Activated naive CD8-positive, alpha-beta T cell treated with anti-CD3 and anti-CD28 coated beads for 36 hours (primary cell): ENCODE measurements at places on chromosomes 5 and 9. TPM values are rescaled to one million over a fixed set of nuclear protein-coding genes. Genes with fewer than 3 reads are reported as not detected.

DNA sequence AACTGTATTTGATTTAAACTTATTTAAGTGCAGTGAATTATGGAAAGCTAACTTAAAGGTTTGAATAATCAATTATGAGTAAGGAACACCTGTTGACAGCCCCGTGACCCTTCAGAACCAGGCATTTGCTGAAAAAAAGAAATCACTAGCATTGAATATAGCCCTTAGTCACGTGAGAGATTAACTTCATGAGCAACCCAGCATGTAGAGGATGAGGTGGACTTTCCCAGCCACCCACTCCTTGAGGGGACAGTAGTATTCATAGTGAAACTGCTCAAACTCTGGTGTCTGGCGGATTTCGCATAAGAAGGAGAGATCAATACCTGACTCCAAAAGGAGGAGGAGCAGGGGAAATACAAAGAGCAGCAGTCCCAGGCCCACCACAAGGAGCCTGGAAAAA is 184.8 kb upstream of the RASEF start:
- DNase-seq, result no peak
- peaks cover 12% of the 10 kb centered on the region for H3K36me3 ChIP-seq
- H3K4me3 ChIP-seq, result no peak overlapping the region
- H3K4me1 ChIP-seq, result no peaks in the 10 kb centered on the region

DNA sequence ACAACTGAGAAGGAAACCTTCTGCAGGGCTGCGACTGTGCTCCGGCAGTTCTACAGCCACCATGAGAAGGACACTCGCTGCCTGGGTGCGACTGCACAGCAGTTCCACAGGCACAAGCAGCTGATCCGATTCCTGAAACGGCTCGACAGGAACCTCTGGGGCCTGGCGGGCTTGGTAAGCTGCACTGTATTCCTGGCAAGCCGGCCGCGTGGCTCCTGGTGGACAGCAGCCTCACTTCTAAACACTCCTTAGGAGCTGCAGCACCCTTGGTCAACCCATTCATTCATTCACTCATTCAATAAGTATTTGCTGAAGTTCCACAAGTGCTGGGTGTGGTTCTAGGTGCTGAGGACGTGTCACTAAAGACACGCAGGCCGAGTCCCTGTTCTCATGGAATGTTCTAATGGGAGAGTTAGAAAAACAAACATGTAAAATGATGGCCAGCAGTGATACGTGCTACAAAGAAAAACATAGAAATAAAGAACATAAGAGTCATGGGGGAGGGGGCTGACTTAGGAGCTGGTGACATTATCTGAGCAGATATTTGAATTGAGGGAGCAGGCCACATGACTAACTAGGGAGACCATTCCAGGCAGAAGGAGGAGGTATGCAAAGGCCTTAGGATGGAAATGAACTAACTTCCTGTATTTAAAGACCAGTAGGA is 6.1 kb downstream of the IL4 start:
- no peak for DNase-seq
- peaks cover 17% of the 10 kb centered on the region for H3K4me1 ChIP-seq
- no peak overlapping the region for H3K4me3 ChIP-seq
- no peaks in the 10 kb centered on the region for H3K27me3 ChIP-seq
- no peak overlapping the region for H3K27ac ChIP-seq

NKD2 gene
- total RNA-seq, result 0.66 TPM

DNA sequence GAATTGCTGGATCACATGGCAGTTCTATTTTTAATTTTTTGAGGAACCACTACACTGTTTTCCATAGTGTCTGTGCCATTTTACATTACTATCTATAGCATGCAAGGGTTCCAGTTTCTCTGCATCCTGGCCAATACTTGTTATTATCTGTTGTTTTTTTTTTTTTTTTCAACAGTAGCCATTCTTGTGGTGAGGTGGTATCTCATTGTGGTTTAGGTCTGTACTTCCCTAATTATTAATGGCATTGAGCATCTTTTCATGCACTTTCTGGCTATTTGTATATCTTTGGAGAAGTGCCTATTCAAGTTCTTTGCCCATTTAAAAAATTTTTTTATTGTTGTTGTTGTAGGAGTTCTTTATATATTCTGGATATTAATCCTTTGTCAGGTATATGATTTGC is 97.7 kb downstream of the GDNF start:
- no peak for DNase-seq

OR1Q1 gene
- not detected for total RNA-seq

CFAP157 gene
- not detected for total RNA-seq

DNA sequence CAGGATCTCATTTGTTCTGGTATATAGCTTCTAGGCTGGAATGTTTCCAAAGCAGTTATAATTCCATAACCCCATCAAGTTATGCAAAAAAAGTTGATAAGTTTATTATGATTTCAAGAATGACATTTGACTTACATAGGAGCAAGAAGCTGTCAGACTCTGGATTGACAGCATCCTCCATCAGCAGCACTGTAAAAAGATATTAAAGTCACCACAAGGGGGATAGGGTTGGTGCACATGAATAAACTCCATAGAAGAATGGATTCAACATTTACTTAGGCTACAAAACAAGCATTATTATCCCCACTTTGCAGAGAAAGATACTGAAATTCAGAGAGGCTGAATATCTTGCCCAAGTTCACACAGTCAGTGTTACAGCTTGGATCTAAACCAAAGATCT is 208.9 kb upstream of the SLC30A5 start:
- no peak overlapping the region for H3K4me3 ChIP-seq
- no peak overlapping the region for H3K27ac ChIP-seq
- H3K36me3 ChIP-seq, result no peaks in the 10 kb centered on the region

WNK2 gene
- 0.88 TPM for total RNA-seq

CDX1 gene
- not detected for total RNA-seq

DNA sequence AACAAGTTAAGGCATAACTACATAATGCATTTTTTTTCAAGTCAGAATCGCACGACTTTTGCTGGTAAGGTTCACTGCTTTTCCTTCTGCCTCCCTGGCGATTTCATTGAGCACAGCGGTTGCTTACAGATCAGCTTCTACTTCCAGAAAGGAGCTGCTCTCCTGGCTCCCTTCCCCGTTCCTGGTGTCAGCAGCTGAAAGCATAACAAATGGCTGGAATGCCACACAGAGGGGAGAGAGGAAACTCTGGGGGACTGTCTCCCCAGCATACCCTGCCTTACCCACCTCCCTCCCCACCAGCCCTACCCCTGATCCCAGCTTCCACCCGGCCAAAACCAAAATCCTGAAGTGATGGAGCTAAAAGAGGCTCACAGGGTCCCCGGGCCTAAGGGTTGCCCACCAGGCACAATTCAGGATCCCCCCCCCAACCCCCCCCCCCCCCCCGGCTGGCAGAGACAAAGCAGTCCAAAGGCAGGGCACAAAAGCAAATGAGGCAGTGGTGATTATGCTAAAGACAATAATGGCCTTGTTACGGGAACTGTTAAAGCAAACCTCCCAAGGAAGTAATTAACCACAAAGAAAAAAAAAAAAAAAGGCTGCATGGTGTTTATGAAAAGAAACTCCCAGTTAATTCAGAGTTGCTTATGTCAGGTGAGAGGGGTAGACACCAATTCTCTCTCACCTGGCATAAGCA is 126.1 kb upstream of the WWC1 start:
- H3K36me3 ChIP-seq, result no peaks in the 10 kb centered on the region
- H3K4me3 ChIP-seq, result no peak overlapping the region
- peaks cover 3% of the 10 kb centered on the region for H3K27me3 ChIP-seq
- no peak for DNase-seq
- H3K4me1 ChIP-seq, result peaks cover 11% of the 10 kb centered on the region

SLC34A1 gene
- total RNA-seq, result not detected

DNA sequence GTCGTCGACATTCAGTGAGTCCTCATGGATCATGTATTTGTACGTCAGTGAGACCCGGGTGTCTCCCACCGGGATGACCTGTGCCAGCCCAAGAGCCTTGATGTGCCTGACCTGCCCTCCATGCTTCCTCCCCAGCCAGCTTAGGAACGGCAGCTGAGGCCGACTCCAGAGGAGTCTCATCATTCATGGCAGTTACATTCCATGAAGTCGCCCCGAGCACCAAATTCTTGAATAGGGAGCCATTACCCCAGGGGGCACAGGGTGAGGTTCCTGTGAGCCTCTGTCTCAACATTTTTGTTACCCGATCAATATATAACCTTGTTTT is 67.8 kb downstream of the ZNF354C start:
- H3K4me1 ChIP-seq, result no peaks in the 10 kb centered on the region
- no peak for DNase-seq
- H3K27me3 ChIP-seq, result no peaks in the 10 kb centered on the region

DNA sequence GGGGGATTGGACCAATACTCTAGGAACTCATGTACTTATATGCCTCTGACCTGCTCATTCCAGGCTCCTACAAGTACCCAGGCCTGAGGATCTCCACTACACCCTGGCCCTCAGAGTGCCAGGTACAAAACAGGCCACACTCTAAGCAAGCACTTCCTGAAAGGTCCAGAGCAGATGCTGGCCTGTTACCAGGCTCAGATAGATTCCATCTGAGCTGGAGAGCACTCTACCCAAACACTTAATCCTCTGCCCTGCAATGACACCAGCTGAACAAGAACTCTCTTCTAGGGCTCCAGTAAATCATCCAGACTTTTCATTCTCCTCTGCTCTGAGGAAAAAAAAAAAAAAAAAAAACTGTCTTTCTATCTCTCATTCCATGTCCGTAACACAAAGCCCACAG is 2.9 kb downstream of the P4HA2 start:
- H3K4me3 ChIP-seq, result no peak overlapping the region
- no peak for DNase-seq
- H3K4me1 ChIP-seq, result peaks cover 9% of the 10 kb centered on the region
- H3K27me3 ChIP-seq, result peaks cover 34% of the 10 kb centered on the region
- peaks cover 4% of the 10 kb centered on the region for H3K36me3 ChIP-seq
- no peak overlapping the region for H3K27ac ChIP-seq

DNA sequence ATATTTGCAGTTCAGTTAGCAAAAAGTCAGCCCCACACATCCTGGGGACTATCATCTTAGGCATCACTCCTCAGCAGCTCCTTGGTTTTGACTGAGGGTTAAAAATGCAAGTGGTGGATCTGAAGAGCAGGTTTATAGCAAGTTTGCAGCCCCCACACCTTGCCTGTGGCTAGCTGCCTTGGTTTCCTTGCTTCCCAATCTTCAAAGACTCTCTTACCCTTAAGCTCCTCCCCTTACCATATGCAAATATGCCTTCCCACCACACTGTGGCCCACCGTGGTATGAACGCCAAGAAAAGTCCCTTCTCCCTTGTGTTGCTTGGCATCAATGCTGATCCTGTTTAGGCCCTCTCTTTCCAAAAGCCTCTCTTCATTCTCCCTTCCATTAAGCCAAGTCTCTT is 45.0 kb upstream of the AGXT2 start:
- no peaks in the 10 kb centered on the region for H3K27me3 ChIP-seq
- DNase-seq, result no peak
- H3K27ac ChIP-seq, result no peak overlapping the region
- no peaks in the 10 kb centered on the region for H3K4me1 ChIP-seq

NR5A1 gene
- total RNA-seq, result not detected

ALDH1A1 gene
- total RNA-seq, result not detected

TMEM252 gene
- not detected for total RNA-seq

SH2D3C gene
- 20.4 TPM for total RNA-seq

PCSK1 gene
- total RNA-seq, result not detected

LRRTM2 gene
- total RNA-seq, result not detected

DNA sequence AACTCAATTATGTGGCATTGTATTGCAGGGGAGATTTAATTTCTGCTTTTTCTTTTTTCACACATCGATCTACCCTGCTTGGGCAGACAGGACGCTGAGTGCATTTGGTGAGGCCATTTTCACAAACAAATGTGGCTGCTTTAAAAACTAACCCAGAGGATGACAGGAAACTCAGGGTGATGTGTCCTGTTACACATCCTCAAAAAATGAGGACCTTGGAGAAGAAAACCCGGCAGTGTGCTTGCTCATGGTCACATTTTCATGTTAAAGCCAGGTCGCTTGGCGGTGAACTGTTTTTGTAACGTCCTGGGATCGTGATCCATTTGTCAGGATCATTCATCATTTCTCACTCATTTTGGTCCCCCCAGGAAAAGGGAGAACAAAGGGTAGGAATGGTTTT is 478.3 kb upstream of the ADAMTS16 start:
- no peaks in the 10 kb centered on the region for H3K4me1 ChIP-seq
- no peaks in the 10 kb centered on the region for H3K36me3 ChIP-seq
- H3K4me3 ChIP-seq, result no peak overlapping the region
- H3K27ac ChIP-seq, result no peak overlapping the region
- no peaks in the 10 kb centered on the region for H3K27me3 ChIP-seq
- DNase-seq, result no peak

- no peak overlapping the region for H3K4me3 ChIP-seq
- H3K36me3 ChIP-seq, result no peaks in the 10 kb centered on the region
- peaks cover 13% of the 10 kb centered on the region for H3K4me1 ChIP-seq
- no peaks in the 10 kb centered on the region for H3K27me3 ChIP-seq
These were observed 109.5 kb downstream of the PALM2AKAP2 start for GRCh38 chr9:109889456-109889855.

DNA sequence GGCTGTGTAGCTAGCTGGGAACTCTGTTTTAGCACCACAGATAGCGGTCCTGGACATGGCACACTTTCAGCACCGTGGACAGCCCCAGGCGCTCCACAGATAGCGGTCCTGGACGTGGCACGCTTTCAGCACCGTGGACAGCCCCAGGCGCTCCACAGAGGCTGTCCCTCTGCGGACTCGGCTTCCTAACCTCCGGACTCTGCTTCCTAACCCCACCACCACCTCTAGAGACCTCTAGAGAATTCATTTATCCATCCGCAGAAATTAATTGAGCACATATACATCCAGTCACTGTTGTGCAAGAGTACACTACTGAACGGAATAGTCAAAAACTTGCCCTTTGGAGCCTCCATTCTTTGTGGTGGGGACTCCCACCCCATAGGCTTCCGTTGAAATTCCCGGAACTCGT is 27.4 kb downstream of the UNC5A start:
- DNase-seq, result peak; percentile 82
- no peaks in the 10 kb centered on the region for H3K4me1 ChIP-seq
- no peak overlapping the region for H3K4me3 ChIP-seq
- H3K36me3 ChIP-seq, result no peaks in the 10 kb centered on the region
- H3K27me3 ChIP-seq, result peaks cover 48% of the 10 kb centered on the region

ZNF483 gene
- total RNA-seq, result 2.3 TPM

DNA sequence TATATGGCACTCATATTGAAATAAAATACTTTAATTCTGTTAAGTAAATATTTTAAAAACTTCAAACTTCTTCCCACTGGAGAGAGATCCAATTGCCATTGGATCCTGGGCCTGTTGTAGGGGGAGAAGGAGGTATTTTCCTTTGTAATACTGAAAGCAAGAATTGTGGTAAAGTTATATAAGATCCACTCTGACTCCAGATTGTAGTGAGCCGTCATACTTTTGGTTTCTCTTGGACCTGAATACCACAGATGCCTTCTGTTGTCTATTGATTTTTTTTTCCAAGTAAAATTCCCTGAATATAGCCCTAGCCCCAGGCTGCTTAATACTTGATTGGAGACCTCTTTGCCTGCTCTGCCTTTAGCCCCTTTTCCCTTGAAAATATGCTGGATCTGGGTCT is 86.9 kb downstream of the ATG10 start:
- no peak overlapping the region for H3K4me3 ChIP-seq
- peaks cover 12% of the 10 kb centered on the region for H3K4me1 ChIP-seq
- DNase-seq, result no peak
- no peak overlapping the region for H3K27ac ChIP-seq
- H3K27me3 ChIP-seq, result no peaks in the 10 kb centered on the region
